ENCODE measurements at places on chromosomes 3 and 15. TPM values are rescaled to one million over a fixed set of nuclear protein-coding genes. Genes with fewer than 3 reads are reported as not detected.
A peak's percentile ranks its signal among the peaks of the same experiment; 100 is the strongest.

SLMAP gene
- total RNA-seq: 36.5 TPM

NLGN1 gene
- not detected for total RNA-seq

C3orf85 gene
- not detected for total RNA-seq

LARP6 gene
- not detected for total RNA-seq

ARNT2 gene
- total RNA-seq: 0.19 TPM

HYPK gene
- 10.3 TPM for total RNA-seq

CTDSPL gene
- total RNA-seq: 6.3 TPM

PLEKHO2 gene
- total RNA-seq: 14.3 TPM

FAM131A gene
- total RNA-seq: 6.6 TPM

FAM174B gene
- total RNA-seq: 9.9 TPM

RBP2 gene
- total RNA-seq: not detected

CERS3 gene
- total RNA-seq: 0.22 TPM

GOLGA8J gene
- total RNA-seq: not detected

THSD4 gene
- not detected for total RNA-seq

DNA sequence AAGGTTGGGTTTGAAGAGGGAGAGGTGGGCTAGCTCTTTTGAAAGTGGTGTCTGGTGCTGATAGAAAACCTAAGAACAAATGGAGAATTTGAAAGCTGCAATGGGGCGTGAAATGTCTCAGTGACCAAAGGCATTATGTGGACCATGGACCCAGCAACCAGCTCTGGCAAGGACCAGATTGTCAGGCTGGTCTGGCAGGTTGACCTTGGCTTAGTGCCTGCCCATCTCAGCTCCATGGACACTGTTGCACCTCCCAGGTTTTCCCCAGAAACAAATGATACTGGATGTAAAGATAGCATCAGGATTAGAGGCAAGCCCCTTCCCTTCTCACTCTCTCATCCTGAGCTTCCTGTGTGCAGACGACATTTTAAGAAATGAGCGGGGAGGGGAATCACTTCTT is 302.9 kb upstream of the LRRFIP2 start:
- H3K4me1 ChIP-seq: no peaks in the 10 kb centered on the region
- H3K36me3 ChIP-seq: no peaks in the 10 kb centered on the region
- no peak overlapping the region for H3K4me3 ChIP-seq
- peaks cover 35% of the 10 kb centered on the region for H3K27me3 ChIP-seq

- peaks cover 9% of the 10 kb centered on the region for H3K36me3 ChIP-seq
- DNase-seq: no peak
- no peak overlapping the region for H3K4me3 ChIP-seq
- H3K27ac ChIP-seq: no peak overlapping the region
Measured at GRCh38 chr3:21562243-21562642, 188.8 kb downstream of the ZNF385D start.

- H3K27ac ChIP-seq: no peak overlapping the region
- no peaks in the 10 kb centered on the region for H3K36me3 ChIP-seq
- no peaks in the 10 kb centered on the region for H3K4me1 ChIP-seq
- DNase-seq: no peak
- no peak overlapping the region for H3K4me3 ChIP-seq
- peaks cover 9% of the 10 kb centered on the region for H3K27me3 ChIP-seq
Measured at GRCh38 chr15:70356919-70357318, 259.2 kb upstream of the TLE3 start.

- H3K27me3 ChIP-seq: no peaks in the 10 kb centered on the region
- DNase-seq: no peak
- H3K27ac ChIP-seq: no peak overlapping the region
- no peak overlapping the region for H3K4me3 ChIP-seq
Measured at GRCh38 chr3:111932946-111933345, 45.9 kb upstream of the ABHD10 start.

DNA sequence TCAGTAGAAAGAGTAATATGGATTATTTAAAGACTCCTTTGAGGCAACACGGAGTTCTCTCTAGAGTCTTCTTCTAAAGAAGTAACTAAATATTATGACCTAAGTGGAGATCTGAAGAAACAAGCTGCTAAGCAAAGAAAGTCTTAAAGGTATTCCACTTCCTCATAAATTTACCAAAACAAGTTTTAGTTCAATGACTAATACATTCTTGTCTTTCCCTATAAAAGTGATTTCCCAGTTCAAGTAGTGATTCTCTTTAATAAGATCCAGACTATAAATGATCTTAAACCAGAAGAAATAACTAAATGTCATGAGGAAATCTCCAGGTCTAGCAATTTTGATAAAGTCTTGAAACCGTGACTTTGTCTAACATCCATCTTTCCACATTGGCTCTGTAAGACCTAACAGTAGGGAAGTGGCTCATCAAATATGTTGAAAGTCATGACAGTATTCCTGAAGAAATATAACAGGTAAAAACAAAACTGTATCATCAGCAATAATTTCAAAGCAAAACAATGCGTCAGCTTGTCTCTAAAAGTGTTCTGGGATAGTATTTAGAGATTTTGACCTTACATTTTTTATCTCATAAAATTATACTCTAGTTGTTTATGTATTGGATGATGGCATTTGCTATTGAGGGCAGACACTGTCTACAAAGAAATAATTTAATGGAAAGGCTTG is 51.8 kb upstream of the NEDD4 start:
- H3K27ac ChIP-seq: no peak overlapping the region
- no peak for DNase-seq
- H3K4me3 ChIP-seq: no peak overlapping the region
- H3K4me1 ChIP-seq: peaks cover 35% of the 10 kb centered on the region
- peaks cover 8% of the 10 kb centered on the region for H3K36me3 ChIP-seq
- no peaks in the 10 kb centered on the region for H3K27me3 ChIP-seq

GRCh38 chr15:60162251-60162967 is 158.3 kb downstream of the FOXB1 start:
- no peaks in the 10 kb centered on the region for H3K36me3 ChIP-seq
- peaks cover 39% of the 10 kb centered on the region for H3K27me3 ChIP-seq
- H3K4me1 ChIP-seq: no peaks in the 10 kb centered on the region
- H3K27ac ChIP-seq: no peak overlapping the region
- DNase-seq: no peak

GRCh38 chr3:79478620-79479019 is 289.2 kb downstream of the ROBO1 start:
- no peak overlapping the region for H3K27ac ChIP-seq
- no peak overlapping the region for H3K4me3 ChIP-seq
- H3K27me3 ChIP-seq: no peaks in the 10 kb centered on the region
- H3K4me1 ChIP-seq: no peaks in the 10 kb centered on the region

GRCh38 chr3:189739378-189739777 is 108.2 kb downstream of the TP63 start:
- H3K27ac ChIP-seq: no peak overlapping the region
- H3K27me3 ChIP-seq: peaks cover 14% of the 10 kb centered on the region
- peaks cover 4% of the 10 kb centered on the region for H3K36me3 ChIP-seq
- no peak overlapping the region for H3K4me3 ChIP-seq
- no peak for DNase-seq

GRCh38 chr15:93451265-93451664 is 362.3 kb upstream of the RGMA start:
- no peak overlapping the region for H3K27ac ChIP-seq
- no peaks in the 10 kb centered on the region for H3K4me1 ChIP-seq
- H3K27me3 ChIP-seq: no peaks in the 10 kb centered on the region
- H3K36me3 ChIP-seq: no peaks in the 10 kb centered on the region
- DNase-seq: no peak

DNA sequence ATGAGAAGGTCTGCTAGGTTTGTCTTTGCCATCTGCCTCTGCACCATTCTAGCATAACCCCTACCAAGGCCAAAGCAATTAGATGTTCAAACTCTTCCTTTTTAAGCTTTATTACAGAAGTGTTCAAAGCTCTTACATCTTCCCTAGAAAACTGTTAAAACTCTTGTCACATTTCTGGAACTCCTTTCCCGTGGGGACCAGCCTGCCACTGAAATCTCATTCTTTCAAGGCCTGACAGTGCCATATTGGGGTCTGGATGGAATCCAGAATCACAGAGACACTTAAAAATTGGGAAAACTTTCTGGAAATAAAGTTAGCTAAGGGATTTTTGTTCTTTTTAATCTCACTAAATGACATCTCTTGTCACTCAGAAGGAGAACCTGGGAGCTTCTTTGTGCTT is 153.8 kb upstream of the SLCO3A1 start:
- H3K36me3 ChIP-seq: no peaks in the 10 kb centered on the region
- no peak overlapping the region for H3K4me3 ChIP-seq
- DNase-seq: no peak

DNA sequence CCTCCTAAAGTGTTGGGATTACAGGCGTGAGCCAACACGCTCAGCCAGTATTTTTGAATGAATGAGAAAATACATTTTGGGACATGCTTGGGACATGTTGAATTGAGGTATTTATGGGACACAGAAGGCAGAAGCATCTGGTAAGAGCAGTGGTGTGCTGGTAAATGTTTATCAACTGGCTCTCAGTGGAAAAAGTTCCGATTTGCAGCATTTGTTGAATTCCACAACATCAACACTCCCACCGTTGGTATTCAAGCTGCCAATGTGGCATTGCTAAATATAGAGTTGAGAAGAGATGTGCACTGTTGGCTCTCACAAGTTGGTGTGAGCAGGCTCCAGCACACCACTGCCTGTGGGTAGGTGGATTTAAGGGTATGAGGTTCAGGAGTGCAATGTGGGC is 35.8 kb upstream of the LRRFIP2 start:
- H3K36me3 ChIP-seq: no peaks in the 10 kb centered on the region
- H3K4me1 ChIP-seq: no peaks in the 10 kb centered on the region
- no peak overlapping the region for H3K4me3 ChIP-seq
- H3K27me3 ChIP-seq: no peaks in the 10 kb centered on the region
- DNase-seq: no peak

GRCh38 chr3:107929088-107929487 is 161.7 kb downstream of the CD47 start:
- peaks cover 1% of the 10 kb centered on the region for H3K36me3 ChIP-seq
- no peak overlapping the region for H3K27ac ChIP-seq
- H3K4me1 ChIP-seq: peaks cover 11% of the 10 kb centered on the region
- H3K27me3 ChIP-seq: peaks cover 16% of the 10 kb centered on the region
- no peak for DNase-seq

DNA sequence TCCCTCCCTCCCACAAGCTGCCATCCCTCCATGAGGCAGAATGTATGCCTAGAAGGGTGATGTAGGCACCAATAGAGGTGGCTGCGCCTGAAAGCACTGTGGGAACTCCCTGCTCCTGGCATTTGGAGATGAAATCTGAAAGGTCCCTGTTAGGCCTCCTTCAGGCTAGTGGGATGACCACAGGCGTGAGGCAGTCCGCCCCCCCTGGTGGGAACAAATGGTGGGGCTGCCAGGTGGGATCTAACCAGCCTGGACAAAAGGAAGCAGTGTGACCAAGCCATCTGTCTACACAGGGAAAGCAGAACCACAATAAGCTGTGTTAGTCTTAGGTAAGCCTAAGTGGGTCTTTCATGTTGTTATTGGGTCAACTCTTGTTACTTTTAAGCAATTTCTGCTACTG is 25.3 kb downstream of the IL5RA start:
- H3K36me3 ChIP-seq: no peaks in the 10 kb centered on the region
- H3K27ac ChIP-seq: no peak overlapping the region
- H3K27me3 ChIP-seq: no peaks in the 10 kb centered on the region
- no peaks in the 10 kb centered on the region for H3K4me1 ChIP-seq
- DNase-seq: no peak
- no peak overlapping the region for H3K4me3 ChIP-seq

- H3K4me3 ChIP-seq: no peak overlapping the region
- no peaks in the 10 kb centered on the region for H3K27me3 ChIP-seq
- no peaks in the 10 kb centered on the region for H3K4me1 ChIP-seq
- no peaks in the 10 kb centered on the region for H3K36me3 ChIP-seq
- H3K27ac ChIP-seq: no peak overlapping the region
Measured at GRCh38 chr3:28951772-28952556, 328.9 kb upstream of the RBMS3 start.

GRCh38 chr3:187841560-187841959 is 96.3 kb upstream of the BCL6 start:
- peaks cover 8% of the 10 kb centered on the region for H3K27me3 ChIP-seq
- peaks cover 10% of the 10 kb centered on the region for H3K4me1 ChIP-seq
- peak; percentile 55 for DNase-seq
- H3K27ac ChIP-seq: no peak overlapping the region
- no peaks in the 10 kb centered on the region for H3K36me3 ChIP-seq

- H3K27me3 ChIP-seq: peaks cover 7% of the 10 kb centered on the region
- H3K36me3 ChIP-seq: no peaks in the 10 kb centered on the region
- peak overlapping the region; percentile 73 for H3K4me3 ChIP-seq
- peak overlapping the region; percentile 66 for H3K27ac ChIP-seq
Measured at GRCh38 chr15:91853948-91854638, 585 bp downstream of the SLCO3A1 start.

DNA sequence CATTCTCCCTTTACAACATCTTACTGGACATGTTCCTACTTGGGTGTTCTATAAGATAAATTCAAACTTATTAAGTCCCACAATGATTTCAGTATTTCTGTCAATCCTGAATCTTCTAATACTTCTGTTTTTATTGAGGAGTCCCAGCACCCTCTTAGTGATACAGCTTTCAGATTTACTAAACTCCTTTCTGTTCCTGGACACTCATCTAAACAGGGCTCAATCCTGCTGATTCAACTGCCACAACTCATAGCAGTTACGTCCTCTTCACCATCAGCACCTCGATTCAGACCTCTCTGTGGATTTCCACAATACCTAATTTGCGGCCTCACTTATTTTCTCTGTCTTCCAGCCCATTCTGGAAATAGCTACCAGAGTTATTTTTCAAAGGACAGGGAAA is 101.6 kb downstream of the KCNMB2 start:
- no peak overlapping the region for H3K4me3 ChIP-seq
- H3K27ac ChIP-seq: no peak overlapping the region
- no peaks in the 10 kb centered on the region for H3K36me3 ChIP-seq
- DNase-seq: no peak

GRCh38 chr15:27690290-27690689 is 408.8 kb downstream of the OCA2 start:
- no peak overlapping the region for H3K4me3 ChIP-seq
- no peaks in the 10 kb centered on the region for H3K27me3 ChIP-seq
- no peak for DNase-seq
- no peaks in the 10 kb centered on the region for H3K4me1 ChIP-seq
- H3K27ac ChIP-seq: no peak overlapping the region
- H3K36me3 ChIP-seq: no peaks in the 10 kb centered on the region

DNA sequence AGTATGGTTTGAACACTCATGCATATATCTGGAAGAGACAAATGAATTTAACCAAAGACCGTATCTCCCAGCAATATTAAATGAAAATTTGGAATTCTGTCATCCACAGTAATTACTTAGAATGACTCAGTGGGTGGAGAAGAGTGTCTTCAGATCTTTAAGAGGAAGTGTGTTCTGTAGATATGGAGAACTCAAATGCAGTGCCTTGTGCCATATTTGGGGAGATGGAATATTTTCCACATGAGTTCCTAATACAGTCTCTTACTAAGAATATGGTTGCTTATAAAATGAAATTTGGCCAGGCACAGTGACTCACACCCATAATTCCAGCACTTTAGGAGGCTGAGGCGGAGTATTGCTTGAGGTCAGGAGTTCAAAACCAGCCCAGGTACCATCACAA is 40.5 kb downstream of the ANO10 start:
- H3K4me1 ChIP-seq: peaks cover 17% of the 10 kb centered on the region
- no peaks in the 10 kb centered on the region for H3K36me3 ChIP-seq
- H3K4me3 ChIP-seq: no peak overlapping the region
- no peak overlapping the region for H3K27ac ChIP-seq
- no peak for DNase-seq

DNA sequence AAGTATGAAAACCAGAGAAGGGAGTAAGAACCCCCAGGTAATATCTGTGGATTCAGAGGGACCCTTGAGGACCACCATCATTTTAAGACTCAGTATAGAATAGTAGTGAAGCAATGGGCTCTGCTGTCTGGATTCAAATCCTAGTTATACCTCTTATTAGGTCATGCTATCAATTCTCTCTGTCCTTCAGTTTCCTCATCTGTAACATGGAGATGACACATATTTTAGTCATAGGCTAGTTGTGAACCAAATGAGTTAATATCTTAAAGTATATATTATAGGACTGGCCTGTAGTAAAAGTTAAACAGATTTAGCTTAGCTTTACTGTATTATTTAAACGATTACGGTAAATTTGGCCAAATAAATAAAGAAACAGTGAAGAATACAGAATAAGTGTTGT is 177.3 kb upstream of the GOLIM4 start:
- H3K27me3 ChIP-seq: no peaks in the 10 kb centered on the region
- H3K4me1 ChIP-seq: no peaks in the 10 kb centered on the region
- H3K4me3 ChIP-seq: no peak overlapping the region

Data from activated T-cell treated with anti-CD3 and anti-CD28 coated beads, Interleukin-2, amount 50 U/mL, for 72 hours (primary cell).